ENCODE measurements at places on chromosomes 1 and 21.

DNA sequence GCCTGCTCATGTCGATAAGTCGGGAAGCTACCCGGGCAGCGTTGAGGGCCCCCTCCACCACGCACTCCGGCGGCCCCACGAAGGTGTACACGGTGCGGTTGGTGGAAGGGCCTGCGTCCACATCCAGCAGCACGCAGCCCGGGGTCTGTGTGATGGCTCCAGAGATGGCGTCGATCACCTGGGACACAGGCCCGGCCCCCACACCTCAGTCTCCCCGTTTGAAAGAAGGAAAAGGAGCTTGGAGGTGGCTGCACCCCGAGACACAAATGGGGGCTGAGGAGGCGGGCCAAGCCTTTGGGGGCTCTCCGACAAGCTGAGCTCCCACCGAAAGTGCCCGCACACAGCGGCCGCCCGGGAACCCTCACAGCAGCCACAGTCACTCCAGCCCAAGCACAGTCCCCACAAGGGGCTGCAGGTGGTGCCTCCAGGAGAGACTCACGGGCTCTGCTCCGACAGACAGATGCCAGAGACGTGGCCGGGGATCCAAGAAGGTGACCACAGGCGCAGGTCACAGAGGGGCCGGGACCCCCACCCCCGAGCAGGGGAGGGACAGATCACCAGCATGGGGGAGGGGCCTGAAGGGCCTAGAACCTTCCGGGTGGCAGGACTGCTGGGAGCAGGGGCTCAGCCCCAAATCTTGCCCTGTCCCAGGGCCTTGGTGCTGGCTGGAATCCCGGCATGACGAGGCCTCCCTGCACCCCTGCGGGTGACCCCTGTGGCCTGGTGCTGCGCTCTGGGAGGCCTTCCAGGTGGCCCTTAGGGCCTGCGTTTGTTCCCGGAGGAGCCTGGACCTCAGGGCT, 1.0 kb downstream of the FTCD start:
- no peak for ATAC-seq

- ATAC-seq = no peak
These were observed 7.4 kb downstream of the ACADM start for GRCh38 chr1:75731881-75732280.

- ATAC-seq = peak; percentile 85
These were observed 7.5 kb upstream of the WNT3A start for GRCh38 chr1:227999056-227999930.

DNA sequence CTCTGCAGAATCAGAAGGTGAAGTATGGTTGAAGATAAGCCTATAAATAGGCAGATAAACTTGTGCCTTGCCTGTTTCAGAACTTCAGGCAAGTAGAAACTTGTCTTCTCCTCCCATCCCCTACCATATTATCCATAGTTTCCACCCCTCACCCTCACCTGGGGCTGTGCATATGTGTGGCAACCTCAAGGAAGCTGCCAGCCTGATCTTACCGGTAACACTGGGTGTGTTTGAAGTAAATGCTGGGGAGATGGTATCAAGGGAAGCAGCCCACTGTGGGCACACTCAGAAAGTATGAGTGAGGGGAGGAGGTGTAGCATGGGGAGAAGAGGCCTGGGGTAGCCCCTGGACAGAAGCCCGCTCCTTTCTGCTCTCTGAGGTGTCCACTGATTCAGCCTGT, 14.5 kb downstream of the VANGL2 start:
- ATAC-seq = no peak

DNA sequence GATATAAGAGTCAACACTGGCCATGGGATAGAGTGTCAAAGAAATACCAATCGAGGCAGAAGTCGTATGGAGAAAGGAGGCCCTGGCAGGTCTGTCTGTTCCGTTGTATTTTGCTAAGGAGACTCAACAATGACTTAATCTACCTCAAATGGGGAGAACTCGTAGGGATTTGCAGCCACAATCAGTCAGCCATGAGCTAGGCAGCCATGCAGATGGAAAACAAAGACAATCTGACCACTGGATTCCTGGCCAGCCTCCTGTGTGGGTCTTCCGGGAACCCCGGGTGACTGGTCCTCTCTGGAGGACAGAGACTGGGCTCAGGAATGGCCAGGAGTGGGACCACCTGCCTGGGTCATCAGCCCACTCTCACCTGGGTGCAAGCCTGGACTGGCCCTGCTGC, 167.8 kb downstream of the ETS2 start:
- ATAC-seq = no peak

DNA sequence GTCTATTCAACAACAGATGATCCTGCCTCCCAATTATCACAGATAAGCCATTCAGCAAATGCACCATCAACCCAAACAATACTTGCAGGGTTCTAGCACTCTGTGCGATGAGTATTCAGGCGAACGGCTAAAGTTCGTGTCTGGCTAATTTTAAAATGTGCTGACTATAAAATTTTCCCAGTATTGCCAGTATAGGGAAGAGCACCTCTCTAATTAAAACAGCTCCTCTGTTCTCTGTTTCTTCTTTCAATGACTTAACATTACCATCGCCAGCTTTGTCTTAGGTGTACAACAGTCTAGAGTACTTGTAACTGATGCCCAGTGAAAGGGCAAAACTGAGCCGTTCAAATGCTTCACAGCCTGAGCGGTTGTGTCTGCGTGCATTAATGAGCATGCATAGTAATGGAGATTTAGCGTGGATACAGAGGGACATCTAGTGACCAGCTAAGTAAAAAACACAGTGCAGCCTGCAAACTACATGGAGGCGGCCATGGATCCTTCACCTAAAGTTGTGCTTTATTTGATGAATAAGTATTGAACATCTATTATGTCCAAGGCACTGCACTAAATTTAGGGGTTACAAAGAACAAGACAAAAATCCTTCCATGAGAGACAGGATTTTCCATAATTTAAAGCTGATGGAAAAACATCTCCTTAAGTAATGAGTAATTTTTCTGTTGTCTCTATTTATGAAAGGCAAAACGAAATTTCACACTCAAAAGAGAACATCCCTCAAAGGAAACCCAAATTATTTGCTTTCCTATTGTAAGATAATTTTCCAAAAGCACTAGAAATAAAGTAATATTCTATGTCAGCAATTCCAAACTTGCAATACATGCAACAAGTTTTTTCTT, 120.0 kb downstream of the SETD4 start:
- ATAC-seq = peak; percentile 66

GRCh38 chr21:40454057-40454456, 392.9 kb downstream of the DSCAM start:
- no peak for ATAC-seq

- ATAC-seq = no peak
These were observed 15.0 kb upstream of the PTPN14 start for GRCh38 chr1:214566158-214567104.

GRCh38 chr1:98888869-98889268, 115.8 kb downstream of the PLPPR5 start:
- ATAC-seq = no peak

DNA sequence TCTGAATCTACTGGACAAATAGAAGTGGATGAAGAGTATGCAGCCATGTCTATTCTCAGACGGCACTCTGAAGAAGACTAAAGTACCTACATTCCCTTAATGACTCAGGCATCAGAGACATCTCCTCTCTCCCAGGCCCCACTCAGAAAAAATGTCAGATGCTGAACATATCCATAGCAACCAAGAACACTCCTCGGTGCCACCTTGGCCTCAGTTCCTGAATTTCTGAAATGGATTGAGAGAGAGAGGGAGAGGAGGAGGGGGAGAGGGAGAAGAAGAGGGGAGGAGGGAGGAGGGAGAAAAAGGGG, 16.0 kb upstream of the OVAAL start:
- ATAC-seq = no peak

DNA sequence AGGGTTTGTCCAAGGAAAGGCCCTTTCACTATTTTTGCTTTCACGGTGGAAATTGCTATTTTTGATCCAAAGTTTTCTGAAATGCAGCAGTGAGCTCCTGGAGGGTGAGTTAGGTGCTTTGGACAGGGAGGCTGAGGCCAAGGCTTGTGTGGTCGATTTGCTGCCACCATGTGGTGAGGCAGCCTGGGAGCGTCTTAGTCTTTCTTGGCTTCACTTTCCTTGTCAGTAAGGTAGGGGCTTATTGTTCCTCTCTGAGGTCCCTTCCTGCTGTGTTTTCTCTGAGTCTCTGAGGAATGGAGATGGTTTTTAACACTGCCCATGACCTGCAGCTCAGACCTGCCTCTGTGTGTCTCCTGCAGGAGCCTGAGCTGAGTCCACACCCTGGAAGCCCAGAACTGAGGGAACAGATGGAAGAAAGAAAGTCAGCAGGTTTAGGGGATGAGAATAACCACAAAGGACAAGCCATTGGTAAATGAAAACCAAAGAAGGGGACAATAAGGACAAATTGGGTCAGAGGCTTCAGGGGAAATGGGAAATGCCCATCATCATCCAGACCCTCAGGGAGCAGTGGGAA, 20.1 kb upstream of the S100A10 start:
- ATAC-seq = no peak

DNA sequence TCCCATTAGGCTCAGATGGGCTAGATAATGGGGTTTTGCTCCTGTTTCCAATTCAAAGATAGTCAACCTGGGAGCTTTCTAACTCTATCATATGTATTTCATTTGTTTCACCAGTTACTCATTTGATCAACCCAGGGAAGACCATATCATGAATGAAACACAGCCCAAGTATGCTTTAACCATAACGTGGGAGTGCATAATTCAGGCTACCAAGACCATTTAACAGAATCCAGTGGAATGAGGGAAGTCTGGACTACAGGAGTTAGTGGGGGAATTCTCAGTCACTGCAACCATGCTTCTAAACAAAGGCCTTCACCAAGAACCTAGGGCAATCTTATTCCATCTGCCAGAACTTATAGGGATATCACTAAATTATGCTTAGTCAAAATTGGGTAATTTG, 15.0 kb upstream of the SLC16A1 start:
- no peak for ATAC-seq

GRCh38 chr1:38235705-38236104, 189.1 kb upstream of the POU3F1 start:
- no peak for ATAC-seq

DNA sequence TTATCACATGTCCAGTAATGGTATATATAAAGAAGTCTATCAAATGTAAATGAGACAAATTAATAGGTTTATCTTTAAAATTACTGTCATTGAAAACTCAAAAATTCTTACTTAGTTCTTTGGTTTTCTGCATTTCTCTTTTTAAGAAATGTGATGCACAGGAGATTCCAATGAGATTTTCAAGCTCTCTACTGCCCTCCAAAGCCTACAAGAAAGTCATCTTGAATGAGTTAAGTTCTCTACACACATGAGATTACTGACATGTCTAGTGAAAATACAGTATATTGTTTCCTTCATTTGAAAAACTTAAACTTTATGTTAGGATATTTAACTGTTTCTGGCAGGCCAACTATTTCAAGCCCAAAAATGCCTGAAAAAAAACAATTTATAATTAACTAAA, 68.8 kb downstream of the ITGB3BP start:
- no peak for ATAC-seq

- ATAC-seq = no peak
These were observed 20.0 kb upstream of the TSNAX start for GRCh38 chr1:231508497-231508896.

DNA sequence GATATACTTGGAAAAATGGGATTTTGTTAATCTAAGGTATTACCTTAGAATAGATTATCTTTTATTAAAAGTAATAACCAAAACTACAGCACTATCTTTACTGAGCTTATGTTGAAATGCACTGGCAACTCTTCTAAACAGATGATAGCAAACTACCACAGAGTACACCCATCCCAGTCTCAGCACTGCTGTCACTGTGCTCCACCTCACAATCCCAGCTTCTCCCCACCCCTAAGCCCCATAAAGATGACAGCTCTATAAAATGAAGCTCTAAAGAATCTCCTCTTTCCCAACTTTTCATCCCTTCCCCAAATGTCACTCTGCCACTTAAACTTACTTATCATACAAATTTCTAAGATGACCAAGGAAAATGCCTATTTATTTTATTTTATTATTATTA, 6.4 kb downstream of the DSTYK start:
- ATAC-seq = no peak

GRCh38 chr1:76892675-76893074, 25.4 kb downstream of the ST6GALNAC5 start:
- no peak for ATAC-seq

DNA sequence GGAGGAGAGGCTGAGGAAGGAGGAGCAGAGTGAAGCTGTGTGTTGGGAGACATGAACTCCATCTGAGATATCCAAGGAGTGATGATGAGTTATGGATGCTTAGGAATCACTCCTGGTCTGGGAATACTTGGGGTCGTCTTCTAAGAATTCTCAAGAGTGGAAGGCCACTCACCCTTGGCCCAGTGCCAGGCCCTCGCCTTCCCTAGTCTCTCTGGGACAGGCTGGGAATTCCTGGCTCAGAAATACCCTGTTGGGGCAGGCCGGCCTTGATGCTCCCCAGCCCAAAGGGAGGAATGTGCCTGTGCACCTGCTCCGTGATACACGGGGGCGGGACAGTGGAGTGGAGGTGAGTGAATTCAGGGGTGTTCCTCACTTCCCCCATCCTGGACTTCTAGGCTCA, 12.6 kb upstream of the LMNA start:
- ATAC-seq = no peak

DNA sequence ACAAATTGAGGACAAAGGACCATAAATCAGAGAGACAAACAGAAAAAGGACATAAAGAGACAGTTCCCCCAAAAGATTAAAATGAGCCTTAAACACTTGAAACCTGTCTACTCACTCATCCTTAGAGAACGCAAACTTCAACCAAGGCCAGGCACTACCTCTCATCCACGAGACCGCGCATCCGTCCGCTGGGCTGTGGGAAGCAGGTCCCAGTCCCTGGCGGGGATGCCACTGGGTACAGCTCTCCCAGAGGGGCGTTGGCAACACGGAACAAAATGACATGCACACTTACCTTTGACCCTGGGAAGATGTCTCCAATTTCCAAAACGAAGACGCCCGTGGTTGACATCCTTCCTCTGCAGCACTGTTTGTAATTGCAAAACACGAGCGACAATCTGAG, 16.5 kb upstream of the ADARB1 start:
- ATAC-seq = no peak

- ATAC-seq = no peak
These were observed 154.2 kb downstream of the ASTN1 start for GRCh38 chr1:177010211-177010825.

DNA sequence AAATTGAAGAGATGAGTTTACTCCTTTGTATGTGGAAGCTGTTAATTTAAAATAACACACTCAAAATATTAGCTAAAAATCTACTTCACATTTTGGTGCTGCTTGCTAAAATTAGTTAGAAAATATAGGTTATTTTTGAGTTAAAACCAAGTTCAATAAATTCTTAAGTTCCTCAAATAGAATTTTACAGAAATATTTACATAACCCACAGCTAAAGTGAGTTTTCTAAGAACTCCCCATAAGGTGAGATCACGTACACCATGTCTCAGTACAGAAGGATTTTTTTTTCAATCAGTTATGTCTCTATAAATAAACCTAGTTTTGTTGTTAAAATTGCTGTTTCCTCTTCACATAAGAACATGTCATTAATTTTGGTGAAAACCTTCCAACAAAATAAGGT, 108.0 kb downstream of the SDCCAG8 start:
- ATAC-seq = no peak

- no peak for ATAC-seq
These were observed 18.2 kb upstream of the RC3H1 start for GRCh38 chr1:174040387-174040786.

GRCh38 chr1:192977089-192977706, 82.0 kb downstream of the UCHL5 start:
- no peak for ATAC-seq
